Activated naive CD8-positive, alpha-beta T cell treated with anti-CD3 and anti-CD28 coated beads for 36 hours (primary cell): ENCODE measurements at places on chromosomes 7 and 10.
A peak's percentile ranks its signal among the peaks of the same experiment; 100 is the strongest.

DNA sequence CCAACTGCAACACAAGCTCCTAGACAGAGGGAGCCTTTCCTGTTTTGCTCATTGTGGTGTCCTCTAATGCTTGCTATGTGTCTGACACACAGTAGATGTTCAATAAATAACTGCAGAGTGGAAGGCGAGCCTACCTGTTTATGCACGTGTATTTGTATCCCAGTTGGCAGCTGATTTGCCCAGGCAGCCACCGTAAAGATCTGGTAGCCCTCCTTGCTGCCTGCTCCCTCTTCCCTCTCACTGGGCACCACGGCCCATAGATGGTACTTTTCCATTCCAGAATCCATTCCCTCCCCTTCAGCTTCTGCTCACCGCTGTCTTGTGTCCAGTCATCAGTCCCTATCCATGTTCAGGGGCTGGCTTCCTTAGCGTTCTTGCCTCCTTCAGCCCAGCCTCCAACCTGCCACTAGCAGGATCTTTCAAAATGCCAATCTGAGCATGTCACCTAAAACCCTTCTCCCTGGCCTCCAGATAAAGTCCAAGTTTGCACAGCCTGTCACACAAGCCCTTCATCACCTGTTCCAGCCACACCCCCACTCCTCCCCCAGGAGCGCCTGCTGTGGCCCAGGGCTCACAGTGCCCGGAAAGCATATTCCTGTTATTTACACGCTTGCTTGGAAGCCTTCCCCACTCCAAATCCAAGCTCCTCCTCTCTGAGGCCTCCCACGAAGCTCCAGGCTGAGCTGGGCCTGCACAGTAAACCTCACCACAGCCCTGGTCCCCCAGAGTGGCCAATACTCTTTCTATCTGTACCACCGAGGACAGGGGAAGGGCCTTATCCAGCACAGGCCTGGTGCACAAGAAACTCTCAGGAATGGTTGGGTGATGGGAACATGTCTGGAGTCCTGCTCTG lies 21.0 kb downstream of the ZCCHC24 start:
- no peak for DNase-seq

- no peak for DNase-seq
Measured at GRCh38 chr10:70658582-70659136, 13.6 kb upstream of the ADAMTS14 start.

DNA sequence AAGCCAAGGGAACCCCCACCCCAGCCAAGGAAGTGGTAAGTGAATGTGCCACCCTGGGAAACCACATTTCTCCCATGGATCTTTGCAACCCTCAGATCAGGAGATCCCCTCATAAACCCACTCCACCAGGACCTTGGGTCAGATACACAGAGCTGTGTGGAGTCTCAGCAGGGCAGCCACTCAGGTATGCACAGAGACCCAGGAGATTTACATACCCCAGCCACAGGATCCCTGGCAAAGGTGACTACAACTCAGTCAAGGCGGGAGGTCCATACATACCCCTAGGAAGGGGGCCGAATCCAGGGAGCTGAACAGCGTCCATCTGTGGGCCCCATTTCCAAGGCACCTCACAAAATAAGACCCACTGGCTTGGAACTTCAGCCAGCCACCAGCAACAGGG lies 293.4 kb downstream of the CTNNA3 start:
- no peak for DNase-seq

GRCh38 chr10:116112232-116113231 lies 160.5 kb downstream of the GFRA1 start:
- DNase-seq, result no peak

- DNase-seq, result no peak
Measured at GRCh38 chr7:52501696-52502095, 533.7 kb upstream of the POM121L12 start.

DNA sequence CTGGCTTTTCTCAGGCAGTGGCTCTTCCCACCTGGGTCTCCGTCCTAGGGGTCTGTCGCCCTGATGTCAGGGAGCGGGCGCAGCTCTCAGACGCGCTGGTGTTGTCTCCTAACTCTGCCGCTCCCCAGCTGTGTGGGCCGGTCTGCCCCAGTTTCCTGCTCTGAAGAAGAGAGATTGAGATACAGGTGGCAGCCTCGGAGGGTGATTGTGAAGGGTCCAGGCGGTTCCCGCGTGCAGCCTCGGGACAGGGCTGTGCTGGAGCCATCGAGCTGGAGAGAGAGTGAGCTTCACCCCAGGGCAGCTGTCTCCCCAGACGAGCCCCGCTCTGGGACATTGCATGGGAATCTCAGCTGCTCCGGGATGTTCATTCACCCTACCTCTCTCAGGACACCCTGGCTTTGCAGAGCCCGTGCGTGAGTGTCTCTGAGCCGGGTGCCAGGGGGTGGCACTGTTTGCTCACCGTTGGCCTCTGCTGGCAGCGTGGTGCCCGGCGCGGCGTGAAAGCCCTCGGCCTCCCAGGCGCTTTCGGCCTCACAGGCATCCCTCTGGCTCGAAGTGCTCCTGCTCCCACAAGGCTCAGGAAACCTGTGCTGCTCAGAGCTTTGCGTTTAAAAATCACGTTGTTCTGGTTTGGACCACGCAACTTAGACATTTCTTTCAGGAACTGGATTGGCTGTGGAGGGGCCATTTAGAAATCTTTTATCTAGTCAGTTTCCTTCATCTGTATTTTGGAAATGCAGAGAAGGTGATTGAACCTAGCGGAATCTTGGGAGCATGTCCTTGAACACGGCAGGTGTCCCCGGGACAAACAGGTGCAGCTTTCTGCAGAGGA lies 33.8 kb upstream of the ZFAND2A start:
- peak; percentile 33 for DNase-seq

GRCh38 chr10:75766106-75766505 lies 334.7 kb downstream of the LRMDA start:
- no peak for DNase-seq

DNA sequence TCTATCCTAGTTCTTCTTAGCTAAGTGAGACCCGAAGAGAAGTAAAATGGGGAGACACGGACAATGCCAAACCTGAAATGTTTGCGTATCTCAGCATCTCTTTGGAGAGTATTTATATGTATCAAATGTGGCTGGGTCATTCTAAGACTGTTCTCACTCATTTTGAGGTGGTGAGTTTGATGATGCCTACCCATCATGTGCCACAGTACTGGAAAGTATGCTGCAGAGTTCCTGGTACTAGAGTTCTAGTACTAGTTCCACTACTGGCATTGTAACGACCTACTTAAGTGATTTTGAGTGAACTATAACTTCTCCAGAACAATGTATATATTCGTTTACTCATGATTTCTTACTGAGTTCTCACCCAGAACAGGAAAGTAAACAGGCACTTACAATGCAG lies 41.9 kb downstream of the ARMC3 start:
- DNase-seq, result no peak

DNA sequence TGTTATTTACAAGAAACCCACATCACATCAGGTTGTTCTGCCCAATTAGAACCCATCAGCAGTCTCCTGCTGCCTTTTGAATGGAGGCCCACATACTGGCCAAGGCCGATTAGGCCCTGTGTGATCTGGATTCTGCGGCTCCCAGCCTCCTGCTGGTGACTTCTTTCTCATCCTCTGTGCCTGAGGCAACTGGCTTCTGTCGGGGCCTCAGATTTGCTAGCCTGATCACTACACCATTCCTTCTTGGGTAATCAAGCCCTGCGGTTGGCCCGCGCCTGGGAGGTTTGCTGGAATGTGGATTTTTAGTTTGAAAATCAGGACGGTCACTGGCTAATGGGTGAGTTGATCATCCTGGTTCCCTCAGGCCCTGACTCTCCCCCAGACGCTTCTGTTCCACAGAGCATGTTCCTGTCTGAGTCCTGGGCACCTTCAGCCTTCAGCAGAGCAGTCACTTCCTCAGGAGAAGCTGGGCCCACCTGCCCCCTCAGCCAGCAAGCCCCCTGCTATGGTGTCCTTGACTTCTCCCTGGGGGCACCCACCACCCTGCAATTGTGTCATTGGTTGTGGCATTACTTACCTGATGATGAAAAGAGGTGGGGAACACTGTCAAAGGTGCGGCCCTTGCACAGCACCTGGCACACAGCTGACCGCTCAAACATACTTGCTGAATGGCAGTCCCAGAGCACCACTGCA lies 207.6 kb downstream of the PHTF2 start:
- no peak for DNase-seq

- no peak for DNase-seq
Measured at GRCh38 chr7:82286096-82286797, 157.3 kb downstream of the CACNA2D1 start.

- DNase-seq, result no peak
Measured at GRCh38 chr10:98567391-98568133, 120.8 kb upstream of the HPS1 start.

GRCh38 chr7:98168181-98168903 lies 42.9 kb upstream of the BHLHA15 start:
- DNase-seq, result peak; percentile 53

GRCh38 chr7:104414216-104414615 lies 85.8 kb downstream of the LHFPL3 start:
- DNase-seq, result no peak

- DNase-seq, result no peak
Measured at GRCh38 chr7:141630621-141631020, 71.3 kb downstream of the DENND11 start.

GRCh38 chr10:38157270-38157685 lies 63.1 kb downstream of the ZNF37A start:
- DNase-seq, result no peak

GRCh38 chr10:78755877-78756455 lies 312.8 kb upstream of the ZMIZ1 start:
- DNase-seq, result no peak

- no peak for DNase-seq
Measured at GRCh38 chr10:99534939-99535763, 2.4 kb downstream of the NKX2-3 start.

- no peak for DNase-seq
Measured at GRCh38 chr10:124992462-124993344, 50.8 kb downstream of the ZRANB1 start.

- no peak for DNase-seq
Measured at GRCh38 chr7:155868955-155869783, 56.9 kb upstream of the SHH start.
